CD4-positive, alpha-beta memory T cell (primary cell): ENCODE measurements at places on chromosomes 2 and 18.

DNA sequence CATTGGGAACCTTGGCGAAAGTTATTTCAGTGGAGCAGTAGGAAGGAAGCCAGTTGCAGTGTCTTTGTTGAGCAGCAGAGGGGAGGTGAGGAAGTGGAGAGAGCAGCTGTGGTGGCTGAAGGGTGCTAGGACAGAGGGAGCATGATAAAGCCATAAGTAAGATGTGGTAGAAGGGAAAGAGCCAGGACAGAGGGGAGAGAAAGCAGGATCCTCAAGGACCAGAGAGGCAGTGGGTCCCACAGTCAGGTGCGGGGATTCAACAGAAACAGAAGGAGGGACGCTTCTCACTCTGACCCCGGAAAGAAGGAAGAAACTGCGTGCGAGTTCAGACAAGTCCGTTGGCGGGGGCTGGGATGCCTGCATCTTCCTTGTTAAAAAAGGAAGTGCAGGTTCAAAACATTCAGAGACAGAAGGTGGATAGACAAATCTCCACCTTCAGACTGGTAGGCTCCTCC, at the start of gene CXCR2:
CXCR2 (plus strand) TSS at position 403 of the 455 bp plus-strand sequence. CDS start 8,774 bp downstream, outside the sequence.
- no peak for DNase-seq

GRCh38 chr2:142131010-142131669, at the start of gene LRP1B:
TSS of gene LRP1B (minus strand) at chr2:142131016. CDS start at chr2:142130729, 287 bp downstream.
- no peak for DNase-seq

DNA sequence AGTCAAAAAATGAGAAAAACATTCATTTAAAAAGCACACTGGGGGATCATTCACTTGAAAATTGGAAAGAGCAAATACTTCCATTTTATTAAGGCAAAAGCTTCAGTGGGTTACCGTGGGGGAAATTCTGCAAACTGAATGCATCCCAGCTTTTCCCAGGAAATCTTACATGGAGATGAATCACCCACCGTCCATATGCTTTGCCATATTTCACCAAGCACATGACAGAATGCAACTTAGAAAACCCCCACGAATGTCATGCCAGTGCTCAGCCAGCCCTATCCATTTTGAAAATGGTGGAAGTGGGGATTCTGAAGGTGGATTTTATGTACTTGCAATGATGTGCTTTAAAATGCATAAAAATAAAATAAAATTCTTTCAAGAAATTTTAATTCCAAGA, 485.5 kb upstream of the ID2 start:
- DNase-seq, result no peak

- no peak for DNase-seq
Observed at GRCh38 chr2:167480232-167480985, 592.1 kb downstream of the XIRP2 start.

- peak; percentile 75 for DNase-seq
Observed at GRCh38 chr18:48951448-48952286, 902 bp upstream of the SMAD7 start.

DNA sequence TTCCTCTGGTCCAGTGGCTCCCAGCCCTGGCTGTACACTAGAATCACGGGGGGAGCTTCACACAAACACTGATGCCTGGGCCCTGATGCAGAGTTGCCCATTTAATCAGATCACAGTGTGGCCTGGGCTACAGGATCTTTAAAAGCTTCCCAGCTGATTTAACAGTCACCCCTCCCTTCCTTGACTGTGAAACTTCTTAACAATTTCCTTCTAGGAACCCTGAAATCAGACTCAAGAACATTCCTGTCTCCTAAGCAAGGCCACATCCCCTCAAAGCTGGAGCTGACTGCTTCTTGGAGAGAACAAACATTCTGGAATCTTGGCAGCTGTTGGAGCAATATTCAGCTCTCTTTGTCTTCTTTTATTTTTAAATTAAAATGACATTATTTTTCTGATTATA, 88.7 kb downstream of the ADD2 start:
- no peak for DNase-seq

- no peak for DNase-seq
Observed at GRCh38 chr2:197500503-197501131, 438 bp downstream of the HSPE1 start.
